NCI-H1930 (cell line): ENCODE measurements at places on chromosomes 3 and 15.

DNA sequence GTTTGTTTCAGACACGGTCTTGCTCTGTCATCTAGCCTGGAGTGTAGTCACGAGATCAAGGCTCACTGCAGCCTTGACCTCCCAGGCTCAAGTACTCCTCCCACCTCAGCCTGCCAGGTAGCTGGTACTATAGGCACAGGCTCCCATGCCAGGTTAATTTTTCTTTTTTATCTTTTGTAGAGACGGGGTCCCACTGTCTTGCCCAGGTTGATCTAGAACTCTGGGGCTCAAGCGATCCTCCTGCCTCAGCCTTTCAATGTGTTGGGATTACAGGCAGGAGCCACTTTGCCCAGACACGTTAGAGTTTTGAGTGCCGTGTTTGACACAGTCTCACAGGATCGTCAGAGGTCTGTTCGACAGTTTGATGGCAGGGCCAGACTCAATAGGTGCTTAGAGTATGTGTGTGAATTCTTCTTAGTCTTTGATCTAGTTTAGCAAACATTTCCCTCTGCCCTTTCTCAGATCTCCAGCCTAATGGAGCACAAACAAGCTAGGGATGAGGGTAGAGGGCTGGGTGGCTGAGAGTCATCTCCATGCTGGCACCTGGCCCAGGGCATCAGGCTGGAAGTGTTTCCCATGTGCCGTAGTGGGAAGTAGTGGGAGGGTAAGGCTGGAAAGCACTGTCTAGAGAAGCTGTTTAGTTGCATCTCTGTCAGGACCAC, 66.1 kb upstream of the DLG1 start:
- no peak for DNase-seq

GRCh38 chr15:55736756-55737155, 6.2 kb downstream of the PRTG start:
- DNase-seq: no peak

- DNase-seq: no peak
Measured at GRCh38 chr3:89525609-89526008, 418.2 kb downstream of the EPHA3 start.

DNA sequence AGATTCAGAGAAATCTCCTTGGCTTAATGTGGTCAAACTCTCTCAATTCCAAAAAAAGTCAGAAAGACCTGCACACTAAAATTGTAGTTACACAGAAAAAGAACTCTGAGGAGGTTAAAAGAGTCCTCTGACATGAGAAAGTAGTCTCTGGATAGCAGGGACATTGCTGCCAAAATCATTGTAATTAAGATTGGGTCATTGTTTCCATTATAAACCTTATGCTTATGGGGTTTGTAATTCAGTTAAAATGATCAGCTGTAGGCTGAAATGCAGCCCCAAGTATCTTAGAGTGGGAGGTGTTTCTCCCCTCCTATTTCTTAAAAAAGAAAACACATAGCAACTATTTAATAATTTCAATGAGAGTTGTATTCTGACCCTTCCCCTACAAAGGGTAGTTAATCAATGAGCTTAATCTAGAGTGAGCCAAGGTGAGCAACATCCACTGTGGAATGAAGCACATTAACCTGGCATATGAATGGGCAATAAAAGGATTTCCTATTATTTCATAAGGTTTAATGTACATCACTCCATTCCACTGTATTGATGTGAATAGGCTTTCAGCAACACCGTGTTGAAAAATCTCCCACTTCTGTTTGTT, 406.9 kb downstream of the TIGIT start:
- no peak for DNase-seq

DNA sequence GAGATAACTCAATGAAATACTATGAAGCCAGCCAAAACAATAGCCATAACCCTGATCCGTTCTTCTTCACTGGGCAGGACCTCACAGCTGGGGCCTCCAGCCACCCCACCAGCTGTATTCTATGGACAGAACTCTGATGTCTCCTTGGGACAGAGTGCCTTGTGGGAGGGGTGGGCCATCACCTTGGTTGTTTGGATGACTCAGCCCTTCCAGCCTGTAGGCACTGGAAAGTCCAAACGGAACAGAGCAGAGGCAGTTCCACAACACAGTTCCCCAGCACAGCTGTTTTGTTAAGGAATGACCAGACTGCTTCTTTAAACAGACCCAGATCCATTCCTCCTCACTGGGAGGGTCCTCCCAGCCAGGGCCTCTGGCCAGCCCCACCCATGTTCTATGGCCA, 31.9 kb upstream of the ZBED2 start:
- no peak for DNase-seq

DNA sequence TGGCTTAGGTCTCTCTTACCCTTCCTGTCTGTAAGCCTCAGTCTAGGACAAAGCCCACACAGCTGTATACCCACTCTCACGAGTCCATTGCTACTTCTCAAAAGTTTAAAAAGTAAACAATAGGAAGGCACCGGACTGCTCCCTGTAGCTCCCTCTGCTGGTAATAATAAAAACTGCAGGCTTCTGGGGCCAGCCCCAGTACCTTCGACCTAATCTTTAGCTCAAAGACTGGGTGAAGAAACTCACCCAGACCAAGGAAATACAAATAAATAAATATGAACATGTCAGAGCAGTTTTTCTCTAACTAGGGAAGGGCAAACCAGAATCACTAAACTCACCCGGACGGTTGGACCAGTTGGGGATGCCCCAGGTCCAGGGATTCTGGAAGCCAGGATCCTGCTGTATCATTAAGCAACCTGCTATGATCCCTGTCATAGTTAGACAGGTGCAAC, 5.0 kb downstream of the FAM219B start:
- DNase-seq: no peak
